ENCODE measurements at places on chromosomes 2 and 18.
A peak's percentile ranks its signal among the peaks of the same experiment; 100 is the strongest.

DNA sequence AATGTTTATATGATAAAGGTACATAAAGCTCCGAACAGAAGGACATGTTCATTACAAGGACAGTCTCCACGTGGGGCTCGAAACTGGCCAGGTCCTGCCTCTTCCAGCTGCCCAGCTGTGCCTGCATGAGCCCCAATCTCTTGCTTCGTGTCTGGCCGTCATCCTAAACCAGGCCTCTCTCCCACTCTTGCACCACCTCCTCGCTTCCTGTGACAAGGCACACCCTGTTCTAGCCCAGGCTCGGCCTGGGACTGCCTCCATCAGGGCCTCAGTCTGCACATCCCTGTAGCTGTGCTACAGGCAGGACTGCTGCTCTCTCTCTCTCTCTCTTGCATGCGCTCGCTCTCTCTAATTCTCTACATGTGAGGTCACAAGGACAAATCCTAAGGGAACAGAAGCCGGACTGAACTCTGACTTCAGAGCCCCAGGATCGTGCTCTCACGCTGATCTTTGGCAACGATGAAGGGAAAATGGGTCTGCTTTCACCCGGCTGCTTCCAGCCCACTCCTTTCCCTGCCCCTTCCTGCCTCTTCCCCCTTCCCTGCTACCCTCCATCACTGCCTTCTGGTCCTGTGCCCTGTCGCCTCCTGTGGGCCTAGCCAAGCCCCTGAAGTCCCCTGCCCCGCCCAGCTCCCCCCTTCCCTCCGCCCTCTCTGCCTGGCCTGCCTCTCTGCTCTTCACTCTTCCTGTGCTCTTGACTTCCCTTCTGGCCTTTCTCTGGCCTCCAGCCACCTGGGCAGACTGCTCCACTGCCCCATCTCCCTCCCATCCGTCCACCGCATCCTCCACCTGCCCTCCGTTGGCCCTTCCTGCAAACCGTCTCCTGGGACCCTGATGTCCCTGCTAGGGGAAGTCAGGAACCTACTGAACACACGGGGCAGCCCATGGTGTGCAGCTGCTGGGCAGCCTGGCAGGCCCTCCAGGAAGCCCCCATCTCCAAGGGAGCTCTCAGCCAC is 7.8 kb upstream of the GPR55 start:
- peak; percentile 19 for DNase-seq

- DNase-seq = peak; percentile 79
Observed at GRCh38 chr2:195903956-195904355, 164.7 kb downstream of the DNAH7 start.

DNA sequence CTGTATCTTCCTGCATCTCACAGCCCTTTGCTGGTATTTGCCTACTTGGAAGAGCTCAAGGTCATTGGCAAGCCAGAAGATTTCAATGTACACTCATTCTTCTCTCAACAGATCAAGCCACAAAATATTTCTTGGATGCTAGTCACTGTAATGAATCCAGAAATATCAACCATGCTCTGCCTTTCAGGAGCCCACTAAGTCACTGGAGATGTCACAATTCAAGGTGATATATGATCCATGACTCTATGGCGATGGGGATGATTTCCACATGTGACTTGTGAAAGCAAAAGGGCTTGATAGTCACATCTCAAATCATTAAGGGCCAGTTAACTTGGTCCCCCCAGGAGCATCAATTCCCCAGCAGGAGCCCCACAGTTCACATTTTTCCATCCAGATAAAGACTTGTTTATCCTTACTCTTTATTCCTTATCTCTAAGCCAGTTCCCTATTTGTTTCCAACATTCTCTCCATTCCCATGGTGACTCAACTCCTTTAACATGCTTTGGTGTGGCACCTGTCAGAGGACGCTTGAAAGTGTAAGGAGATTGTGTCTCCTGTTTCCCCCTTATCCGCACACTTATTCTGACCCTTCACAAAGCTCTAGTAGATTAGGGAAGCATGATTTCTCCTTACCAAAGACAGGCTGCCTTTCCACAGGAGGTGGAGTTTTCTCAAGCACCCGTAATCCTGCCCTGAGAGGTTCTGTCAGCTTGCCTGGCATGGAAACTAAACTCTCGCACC is 15.8 kb downstream of the PKDCC start:
- peak; percentile 88 for DNase-seq

GRCh38 chr2:191270306-191271161 is 25.3 kb downstream of the MYO1B start:
- no peak for DNase-seq

GRCh38 chr2:138476940-138477339 is 24.6 kb upstream of the SPOPL start:
- no peak for DNase-seq

DNA sequence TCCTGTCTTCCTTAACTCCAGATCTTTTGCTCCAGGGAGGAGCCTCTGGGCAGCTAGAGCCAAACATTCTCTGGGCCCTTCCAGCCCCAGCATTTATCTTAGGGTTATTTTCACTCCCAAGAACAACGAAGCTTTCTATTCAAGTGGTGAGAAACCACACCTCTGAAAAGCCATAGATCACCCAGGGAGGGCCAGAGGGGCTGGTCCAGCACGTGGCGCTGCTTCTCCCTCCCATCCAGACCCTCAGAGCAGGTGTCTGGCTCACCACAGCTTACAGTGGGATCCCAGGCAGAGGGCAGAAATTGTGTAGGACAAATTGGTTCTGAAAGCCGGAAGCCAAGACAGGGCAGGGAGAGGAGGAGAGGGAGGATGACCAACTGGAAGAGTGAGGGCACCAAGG is 74.0 kb upstream of the PKDCC start:
- DNase-seq = no peak

GRCh38 chr2:18403921-18404522 is 156.4 kb downstream of the RDH14 start:
- DNase-seq = peak; percentile 68

DNA sequence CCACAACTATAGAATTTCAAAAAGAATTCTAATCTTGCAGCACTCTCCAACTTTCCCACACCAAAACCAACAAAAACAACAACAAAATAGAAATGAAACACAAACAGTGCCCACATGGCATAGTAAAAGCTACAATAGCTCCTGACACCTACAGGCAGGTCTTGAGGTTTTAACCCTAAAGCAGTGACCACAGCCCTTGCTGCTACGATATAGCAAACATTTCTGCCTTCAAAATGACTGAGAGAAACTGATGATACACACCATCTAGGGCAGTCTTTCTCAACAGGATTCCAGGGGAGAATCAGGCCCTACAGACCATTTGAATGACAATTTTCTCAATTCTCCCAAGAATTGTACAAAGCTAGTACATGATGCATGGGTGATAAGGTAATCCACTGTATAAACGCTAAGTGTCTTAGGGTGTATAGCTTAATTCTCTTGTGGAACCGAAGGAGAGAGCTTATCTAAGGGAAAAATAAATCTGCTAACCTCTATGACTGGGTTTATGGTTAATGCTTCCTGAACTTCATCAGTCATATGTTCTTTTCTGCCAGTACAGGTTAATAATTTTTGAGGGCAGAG is 46.5 kb downstream of the TRAK2 start:
- no peak for DNase-seq

DNA sequence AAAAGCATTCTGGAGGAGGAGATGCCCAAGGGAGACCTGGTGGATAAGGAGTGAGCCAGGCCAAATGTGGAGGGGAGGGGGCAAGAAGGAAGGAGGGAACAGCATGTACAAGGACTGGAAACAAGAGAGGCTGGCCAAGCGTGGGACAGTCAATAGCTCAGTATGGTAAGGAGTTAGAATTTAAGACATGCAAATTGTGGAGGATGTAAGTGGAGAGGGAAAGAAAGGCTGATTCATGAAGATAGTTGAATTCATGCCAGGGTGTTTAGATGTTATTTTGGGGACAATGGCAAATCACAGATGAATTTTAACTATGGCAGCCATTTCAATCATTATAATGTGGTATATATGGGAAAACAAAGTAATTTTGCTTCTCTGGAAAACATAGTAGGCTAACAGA is 462.3 kb downstream of the MEIS1 start:
- DNase-seq = peak; percentile 80

- DNase-seq = no peak
Observed at GRCh38 chr2:190162851-190163250, 100.3 kb upstream of the MSTN start.

GRCh38 chr2:126038861-126039260 is 617.1 kb upstream of the GYPC start:
- DNase-seq = no peak

- DNase-seq = no peak
Observed at GRCh38 chr2:108924580-108925251, 64.3 kb downstream of the EDAR start.

DNA sequence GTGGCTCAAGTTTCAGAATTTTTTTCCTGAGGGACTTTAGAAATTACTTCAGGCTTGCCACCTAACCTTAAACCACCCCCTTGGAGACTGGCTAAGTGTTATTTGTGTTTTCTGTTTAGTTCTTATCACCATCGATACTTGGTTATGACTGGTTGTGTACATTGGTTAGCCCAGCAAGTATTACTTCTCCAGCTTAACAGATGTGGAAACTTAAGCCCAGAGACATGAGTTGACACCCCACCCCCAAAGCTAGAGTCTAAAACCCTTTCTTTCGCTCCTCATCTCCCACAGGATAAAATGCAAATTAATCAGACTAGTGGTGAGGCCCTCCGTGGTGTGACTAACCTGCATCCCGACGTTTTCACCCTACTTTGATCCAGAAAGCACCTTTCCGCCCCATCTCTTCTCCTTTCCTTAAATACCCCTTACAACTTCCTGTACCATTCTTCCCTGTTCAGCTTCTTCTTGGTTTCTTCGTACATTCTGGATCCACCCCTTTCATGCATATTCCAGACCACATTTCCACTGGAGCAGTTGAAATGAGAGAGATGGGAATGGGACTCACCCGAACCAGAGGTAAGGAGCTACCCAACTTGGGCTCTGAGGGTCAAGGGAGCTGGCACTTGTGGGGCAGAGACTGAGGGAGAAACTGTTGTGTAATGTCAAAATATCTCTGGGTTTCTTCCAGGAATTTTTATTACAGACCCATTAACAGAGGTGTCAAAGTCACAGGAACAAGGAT is 819 bp upstream of the MAP3K2 start:
- DNase-seq = no peak

DNA sequence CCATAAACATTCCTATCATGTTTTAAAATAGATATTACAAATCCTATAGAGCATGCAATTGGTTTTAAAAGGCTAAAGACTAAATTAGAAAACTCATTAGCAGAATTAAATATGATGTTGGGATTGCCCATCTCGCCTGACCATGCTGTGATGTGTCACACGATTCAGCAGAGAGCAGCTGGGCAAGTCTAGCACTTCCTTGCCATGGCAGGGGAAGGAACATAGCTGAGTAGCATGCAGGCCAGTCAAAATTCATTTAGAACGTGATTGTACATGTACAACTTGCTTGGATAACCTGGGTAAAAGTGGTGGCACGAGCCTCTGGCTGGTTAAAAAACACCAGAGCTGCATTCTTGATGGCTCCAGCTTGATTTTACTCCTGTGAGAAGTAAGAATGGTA is 81.3 kb downstream of the SCN3A start:
- no peak for DNase-seq

DNA sequence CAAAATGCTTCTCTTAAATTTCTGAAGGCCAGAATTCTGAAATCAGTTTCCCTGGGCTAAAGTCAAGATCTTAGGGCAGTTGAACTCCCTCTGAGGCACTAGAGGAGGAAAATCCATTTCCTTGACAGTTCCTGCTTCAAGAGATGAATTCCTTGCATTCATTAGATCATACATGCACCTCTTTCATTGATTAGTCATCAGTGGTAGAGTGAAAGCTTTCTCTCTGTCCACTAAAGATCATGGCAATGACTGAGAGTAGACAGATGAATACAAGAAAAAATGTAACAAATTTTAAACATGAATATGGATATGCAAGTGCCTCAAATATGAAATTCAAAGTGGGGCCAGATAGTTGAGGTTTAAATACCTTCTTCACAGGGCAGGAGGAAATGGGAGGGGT is 693.4 kb upstream of the TMEFF2 start:
- DNase-seq = no peak

DNA sequence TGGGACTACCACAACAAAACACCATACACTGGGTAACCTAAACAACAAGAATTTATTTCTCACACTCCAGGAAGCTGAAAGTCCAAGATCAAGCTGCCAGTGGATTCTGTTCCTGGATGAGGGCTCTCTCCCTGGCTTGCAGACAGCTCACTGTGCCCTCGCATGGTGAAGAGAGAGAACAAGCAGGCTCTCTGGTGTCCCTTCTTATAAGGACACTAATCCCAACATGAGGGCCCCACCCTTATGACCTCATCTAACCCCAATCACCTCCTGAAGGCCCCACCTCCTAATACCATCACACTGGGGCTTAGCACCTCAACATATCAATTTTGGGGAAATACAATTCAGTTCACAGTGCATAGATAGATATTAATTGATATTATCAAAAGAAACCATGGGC is 83.5 kb downstream of the BIN1 start:
- no peak for DNase-seq

DNA sequence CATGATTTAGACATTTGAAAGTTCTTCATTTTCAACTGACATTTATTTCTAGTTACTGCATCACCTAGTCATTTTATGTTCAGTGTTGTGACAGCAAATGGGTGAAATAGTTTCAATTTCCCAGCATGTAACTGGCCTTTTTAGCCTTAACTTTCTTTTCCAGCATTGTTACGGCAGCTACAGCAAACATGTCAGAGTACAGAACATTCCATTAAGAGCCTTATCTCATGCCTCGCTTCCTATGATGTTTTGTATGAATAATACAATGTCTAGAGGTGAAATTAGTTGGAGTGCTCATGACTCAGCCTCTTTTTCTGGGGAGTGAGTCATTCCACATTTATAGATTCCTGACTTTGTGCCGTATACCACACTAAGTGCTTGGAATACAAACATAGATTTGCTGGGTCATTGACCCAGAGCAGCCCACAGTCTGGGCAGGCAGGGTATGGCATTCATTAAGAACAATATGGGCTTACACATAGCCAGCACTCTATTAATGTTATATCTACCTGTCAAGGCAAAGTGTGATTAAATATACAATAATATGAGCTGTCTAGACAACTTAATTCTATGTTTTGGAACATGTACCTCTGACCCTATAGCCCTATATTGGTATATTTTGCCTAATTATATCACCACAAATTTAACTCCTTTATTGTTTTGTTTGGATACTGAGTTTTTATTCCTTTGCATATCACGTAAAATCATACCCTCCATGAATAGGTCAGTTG is 72.2 kb downstream of the MAP2 start:
- peak; percentile 97 for DNase-seq

DNA sequence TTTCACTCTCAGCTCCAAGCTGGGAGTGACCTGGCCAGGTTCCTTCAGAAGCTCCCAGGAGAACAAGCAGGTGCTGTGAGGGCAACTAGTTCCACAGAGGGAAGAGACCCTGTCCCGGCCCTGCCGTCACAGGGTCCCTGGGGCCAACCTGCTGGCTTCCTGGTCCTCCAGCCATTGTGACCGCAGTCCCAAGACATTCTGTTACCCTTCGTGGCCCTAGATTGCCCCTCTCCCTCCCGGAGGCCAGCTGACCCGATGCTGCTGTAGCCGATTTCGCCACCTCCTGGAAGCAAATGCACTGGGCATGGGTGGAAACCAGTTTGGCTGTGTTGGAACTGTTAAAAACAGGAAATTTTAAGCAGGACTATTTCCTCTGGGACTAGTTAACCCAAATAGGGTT is 55.4 kb downstream of the EPAS1 start:
- DNase-seq = no peak

GRCh38 chr2:162221064-162221463 is 22.2 kb downstream of the FAP start:
- DNase-seq = peak; percentile 65

Data from fibroblast of skin of abdomen (primary cell).